Activated CD4-positive, CD25-positive, alpha-beta regulatory T cell treated with anti-CD3 and anti-CD28 coated beads, Interleukin-2, amount 50 U/mL, for 24 hours (primary cell): ENCODE measurements at places on chromosomes 4 and X.

DNA sequence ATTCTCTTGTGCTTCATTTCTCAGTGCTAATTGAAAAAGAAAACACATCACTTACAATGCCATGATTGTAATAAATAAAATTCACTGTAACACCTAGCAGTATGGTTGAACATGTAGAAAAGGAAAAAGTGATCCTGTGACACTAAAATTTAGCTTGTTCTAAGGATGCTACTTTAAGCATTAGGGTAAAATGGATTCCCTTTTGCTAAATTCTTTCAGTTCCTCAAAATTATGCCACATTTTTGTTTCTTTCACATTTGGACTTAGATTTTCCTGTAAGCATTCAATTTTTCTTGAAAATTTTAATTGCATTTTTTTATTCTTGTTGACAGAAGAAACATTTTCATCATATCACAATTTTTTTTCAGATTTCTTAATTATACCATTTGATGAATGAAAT, 19.4 kb downstream of the TET2 start:
- no peak for ATAC-seq

DNA sequence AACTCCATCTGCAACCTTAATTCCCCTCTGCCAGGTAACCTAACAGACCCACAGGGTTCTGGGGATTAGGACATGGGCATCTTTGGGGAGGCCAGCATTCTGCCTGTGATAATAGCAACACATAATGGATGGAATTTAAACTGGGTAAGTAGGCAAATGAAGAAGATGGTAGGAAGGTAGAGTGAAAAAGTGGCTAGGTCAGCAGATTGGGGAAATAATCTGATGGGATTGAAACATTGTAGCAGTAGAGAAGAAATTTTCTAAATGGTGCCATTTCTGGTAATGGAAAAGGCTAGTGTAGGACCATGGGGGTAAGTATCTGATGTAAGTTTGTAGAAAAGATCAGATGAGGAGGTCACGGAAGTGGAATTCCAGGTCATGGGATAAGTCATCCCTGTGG, 3.0 kb upstream of the CT47C1 start:
- ATAC-seq, result no peak

DNA sequence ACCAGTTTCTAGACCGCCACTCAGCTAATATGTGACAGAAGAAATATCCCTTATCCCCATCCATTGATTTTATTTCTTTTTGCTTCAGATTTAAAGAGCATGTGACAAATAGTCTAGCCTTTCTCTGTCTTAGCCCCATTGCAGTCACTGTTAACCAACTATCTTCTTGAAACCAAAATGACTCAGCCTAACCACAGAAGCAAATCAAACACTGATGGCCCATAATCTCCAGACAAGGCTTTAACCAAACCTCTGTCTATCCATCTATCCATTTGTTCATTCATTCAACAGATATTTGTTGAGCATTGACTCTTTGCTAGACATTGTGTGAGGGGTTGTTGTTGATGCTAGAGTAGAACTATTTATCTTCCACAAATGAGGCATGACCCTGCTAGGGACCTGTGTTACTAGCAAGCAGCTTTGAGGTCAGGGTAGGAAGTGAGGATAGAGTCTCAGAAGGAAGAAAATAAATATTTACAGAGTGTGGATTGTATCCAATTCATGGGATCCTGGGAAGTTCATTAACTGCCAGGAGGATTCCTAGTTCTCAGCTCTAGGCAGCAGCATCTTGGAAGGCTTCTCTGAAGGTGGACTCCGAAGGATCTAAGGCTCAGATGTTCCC, 22.5 kb downstream of the HNRNPH2 start:
- ATAC-seq, result peak; percentile 85

- ATAC-seq, result no peak
Measured at GRCh38 chr4:2254665-2255500, 7.0 kb downstream of the MXD4 start.

- ATAC-seq, result no peak
Measured at GRCh38 chr4:88870428-88870827, 172.8 kb upstream of the NAP1L5 start.

GRCh38 chrX:2664502-2664901, 26.6 kb upstream of the CD99 start:
- ATAC-seq, result no peak

DNA sequence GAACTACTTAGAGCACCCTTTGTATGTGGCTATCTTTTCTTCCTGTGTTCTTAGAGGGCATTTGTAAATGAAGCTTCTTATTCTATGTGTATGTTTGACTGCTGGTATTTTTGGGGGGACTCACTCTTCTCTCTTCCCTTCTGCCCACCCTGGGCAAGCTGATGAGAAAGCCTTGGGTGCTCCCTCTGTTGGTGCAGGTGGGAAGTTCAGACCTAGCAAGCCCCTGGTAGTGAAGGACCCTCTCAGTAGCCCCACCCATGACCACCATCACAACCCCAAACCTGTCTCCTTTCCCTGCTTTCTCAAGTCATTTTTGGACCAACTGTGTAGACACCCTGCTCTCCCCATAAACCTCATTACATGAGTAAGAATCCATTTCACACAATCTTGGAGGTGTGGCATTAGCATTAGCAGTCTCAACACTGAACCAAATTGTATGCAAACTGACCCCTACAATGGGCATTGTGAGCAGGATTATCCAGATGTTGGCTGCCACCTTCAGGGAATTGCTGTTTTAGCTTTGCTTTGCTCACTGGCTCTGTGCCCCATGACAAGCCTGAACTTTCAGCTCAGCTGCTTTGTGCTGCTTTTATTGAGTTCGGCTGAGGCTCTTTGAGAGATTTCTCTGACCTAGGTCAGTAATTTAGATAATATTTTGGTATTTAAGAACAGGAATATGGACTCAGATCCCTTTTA, 27.9 kb downstream of the TRIM61 start:
- no peak for ATAC-seq

GRCh38 chrX:29215251-29215650, 628.0 kb downstream of the IL1RAPL1 start:
- no peak for ATAC-seq

DNA sequence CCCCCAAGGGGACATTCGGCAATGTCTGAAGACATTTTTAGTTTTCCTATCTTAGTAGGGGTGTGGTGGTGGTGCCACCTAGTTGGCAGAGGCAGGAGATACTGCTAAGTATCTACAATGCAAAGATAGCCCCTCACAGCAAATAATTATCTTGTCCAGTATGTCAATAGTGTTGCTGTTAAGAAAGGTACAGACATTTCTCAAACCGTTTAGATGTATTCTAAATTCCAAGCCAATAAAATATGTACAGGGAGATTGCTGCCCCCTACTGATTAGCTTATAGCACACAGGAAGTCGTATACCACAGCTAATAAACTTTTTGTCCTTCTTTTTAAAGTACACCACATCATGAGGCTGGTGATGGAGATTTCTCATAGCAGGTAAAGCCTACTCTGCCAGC, 260.5 kb downstream of the TMA16 start:
- no peak for ATAC-seq

DNA sequence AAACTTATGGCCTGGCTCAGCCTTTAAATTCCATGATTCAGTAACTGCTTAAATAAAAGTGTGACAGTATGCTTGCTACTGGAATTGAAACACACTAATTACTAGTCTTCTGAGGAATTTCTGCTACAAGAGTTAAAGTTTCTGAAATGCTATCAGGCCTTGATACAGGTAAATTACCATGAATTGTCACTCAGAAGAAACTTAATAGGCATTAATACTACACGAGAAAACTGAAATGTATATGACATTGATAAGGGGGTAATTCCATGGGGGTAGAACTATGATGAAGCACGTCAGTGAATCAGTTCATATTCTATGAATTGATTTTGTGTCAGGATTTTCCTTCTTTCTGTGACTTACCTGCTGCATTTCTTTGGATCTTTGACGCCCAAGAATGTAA, 3.0 kb upstream of the NPY1R start:
- no peak for ATAC-seq
